ENCODE measurements at places on chromosomes 5 and 9.
A peak's percentile ranks its signal among the peaks of the same experiment; 100 is the strongest.

- DNase-seq = no peak
Measured at GRCh38 chr5:94903726-94904125, 285.3 kb downstream of the SLF1 start.

- DNase-seq = no peak
Measured at GRCh38 chr5:40464511-40464910, 215.2 kb upstream of the PTGER4 start.

DNA sequence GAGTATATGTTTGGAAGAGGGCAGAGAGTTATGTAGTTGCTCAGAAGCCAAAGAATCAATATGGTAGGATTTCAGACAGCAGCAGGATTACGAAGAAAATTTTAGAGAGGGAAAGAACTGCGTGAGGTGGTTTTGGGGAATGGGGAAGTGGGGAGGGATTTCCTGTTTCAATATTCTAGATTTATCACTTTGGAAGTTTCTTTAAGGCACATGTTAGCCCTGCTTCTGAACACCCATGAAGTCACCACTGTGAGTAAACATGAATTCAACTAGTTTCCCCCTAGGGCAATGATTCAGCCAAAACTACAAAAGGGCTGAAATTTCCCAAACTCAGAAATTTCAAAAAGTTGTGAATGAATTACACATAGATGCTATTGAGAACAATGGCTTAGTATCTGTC is 132.2 kb downstream of the EBF1 start:
- DNase-seq = no peak

GRCh38 chr9:3468421-3469205 is 57.2 kb downstream of the RFX3 start:
- DNase-seq = no peak

DNA sequence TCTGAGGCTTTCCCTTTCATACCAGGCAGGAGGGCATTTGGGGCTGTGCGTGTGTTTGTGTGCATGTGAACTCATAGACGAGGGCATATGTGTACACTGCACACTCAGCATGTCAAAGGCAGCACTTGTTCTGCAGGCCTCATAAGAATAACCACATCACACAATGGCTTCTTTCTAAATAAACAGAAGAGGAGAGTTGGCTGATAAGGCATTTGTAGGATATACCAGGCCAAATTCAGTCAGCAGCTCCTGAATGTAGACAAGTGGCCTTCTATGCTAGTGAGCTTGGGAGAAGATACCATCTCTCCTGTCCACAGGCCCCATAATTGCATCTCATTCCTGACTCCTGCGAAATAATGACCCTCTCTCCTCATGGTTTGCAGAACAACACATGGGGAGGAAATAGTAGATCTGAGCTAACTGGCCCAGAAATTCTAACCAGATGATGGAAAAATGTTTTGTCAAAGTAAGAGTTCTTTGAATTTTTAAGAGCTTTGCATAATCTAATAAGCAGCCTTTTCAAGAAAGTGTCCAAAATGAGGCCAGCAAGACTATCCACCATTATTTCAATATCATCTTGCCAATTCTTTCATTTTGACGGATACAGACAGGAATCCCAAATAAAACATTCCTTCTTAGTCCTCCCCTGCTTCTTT is 60.5 kb upstream of the GAS1 start:
- peak; percentile 39 for DNase-seq

DNA sequence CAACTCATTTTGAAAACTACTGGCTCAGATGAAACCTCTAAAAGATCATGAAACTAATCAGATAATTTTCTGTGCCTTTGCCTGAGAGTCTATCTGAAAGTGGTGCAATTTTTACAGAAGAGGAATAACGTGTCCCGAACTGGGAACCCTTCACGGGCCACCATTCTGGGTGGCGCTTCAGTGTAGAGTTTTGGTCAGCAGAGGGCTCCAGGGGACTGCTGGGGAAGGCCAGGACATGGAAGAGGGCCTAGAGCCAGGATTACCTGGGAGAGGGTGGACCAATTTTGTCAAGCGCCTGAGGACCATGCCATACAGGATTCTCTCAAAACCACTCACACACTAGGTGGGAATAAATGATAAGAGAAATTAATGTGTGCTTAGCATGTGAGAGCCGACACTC is 49.7 kb upstream of the PLEKHG4B start:
- no peak for DNase-seq

All from hypothalamus (tissue), 51 donors.